ENCODE measurements at places on chromosomes 12 and 14.
A peak's percentile ranks its signal among the peaks of the same experiment; 100 is the strongest.

DNA sequence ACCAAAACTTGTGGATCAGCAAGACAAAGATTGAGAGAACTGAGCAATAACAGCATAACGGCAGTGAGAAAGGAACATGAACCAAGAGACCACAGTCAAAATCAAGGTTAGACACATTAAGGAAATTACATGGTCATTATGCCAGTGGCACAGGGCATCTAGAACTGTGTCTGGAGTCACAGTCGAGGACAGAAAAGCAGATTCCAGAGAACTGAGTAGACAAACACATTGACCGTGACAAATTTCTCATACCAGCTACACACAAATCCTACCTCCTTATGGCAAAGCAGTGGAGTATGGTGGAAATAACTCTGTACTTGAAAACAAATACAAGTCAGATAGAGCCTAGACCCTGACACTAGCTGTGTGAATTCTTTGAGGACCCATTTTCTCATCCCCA, 367.3 kb downstream of the DUSP6 start:
- no peak for DNase-seq

- no peak for DNase-seq
These were observed 7.2 kb downstream of the ALDH2 start for GRCh38 chr12:111773801-111774551.

- no peak for DNase-seq
These were observed 806.0 kb upstream of the ATXN7L3B start for GRCh38 chr12:73731658-73732057.

- no peak for DNase-seq
These were observed 84.7 kb downstream of the GPATCH2L start for GRCh38 chr14:76236172-76237130.

DNA sequence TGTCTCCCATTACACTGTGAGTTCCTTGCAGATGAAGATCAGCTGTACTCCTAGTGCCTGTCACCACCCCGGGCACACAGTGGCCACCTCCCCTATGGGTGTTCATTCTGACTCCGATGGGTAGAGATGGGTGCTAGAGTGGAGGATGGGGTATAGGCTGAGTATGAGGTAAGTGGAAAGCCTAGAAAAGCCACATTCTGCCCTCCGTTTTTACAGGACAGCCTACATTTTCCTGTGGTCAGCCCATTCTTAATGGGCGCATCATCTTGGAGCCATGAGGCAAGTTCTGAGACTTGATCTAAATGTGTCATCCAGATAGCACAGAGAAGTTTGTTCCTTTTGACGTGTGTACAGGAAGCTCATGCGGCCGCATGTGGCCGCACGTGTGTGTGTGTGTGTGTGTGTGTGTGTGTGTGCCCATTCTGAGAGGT, 166.7 kb upstream of the HIF1A start:
- no peak for DNase-seq

DNA sequence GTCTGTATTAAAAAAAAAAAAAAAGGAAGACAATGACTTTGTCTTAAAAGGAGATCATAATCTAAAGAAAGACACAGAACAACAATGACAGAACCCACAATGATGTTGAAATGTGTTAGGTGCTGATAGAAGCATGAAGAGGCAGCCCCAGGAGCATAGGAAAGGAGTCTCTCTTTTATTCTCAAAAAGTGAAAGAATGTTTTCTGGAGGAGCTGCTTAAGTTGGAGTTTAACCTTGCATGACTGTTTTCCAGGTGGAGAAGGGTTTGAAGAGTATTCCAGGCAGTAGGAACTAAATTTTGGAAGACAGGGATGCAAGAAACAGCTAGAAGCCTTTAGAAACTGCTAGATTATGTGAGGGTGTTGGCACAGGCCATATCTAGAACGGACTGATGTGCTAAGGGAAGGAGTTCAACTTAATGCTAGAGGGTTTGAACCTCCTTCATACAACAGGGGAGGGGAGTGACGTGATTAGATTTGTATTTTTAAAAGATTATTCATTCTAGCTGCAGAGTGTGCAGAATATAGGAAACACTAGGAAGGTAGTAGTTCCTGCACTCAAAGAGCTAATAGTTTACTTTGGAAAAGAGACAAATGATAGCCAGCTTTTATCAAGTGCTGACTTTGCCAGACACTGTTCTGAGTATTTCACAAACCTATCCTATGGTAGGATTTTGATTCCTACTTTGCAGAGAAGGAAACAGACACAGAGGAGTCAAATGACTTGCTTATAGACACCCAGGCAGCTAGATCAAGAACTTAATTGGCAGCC, 4.6 kb upstream of the RPL6 start:
- no peak for DNase-seq

- no peak for DNase-seq
These were observed 9.2 kb upstream of the PYROXD1 start for GRCh38 chr12:21428241-21428640.

- DNase-seq, result no peak
These were observed 87.3 kb upstream of the E2F7 start for GRCh38 chr12:77152623-77153193.

DNA sequence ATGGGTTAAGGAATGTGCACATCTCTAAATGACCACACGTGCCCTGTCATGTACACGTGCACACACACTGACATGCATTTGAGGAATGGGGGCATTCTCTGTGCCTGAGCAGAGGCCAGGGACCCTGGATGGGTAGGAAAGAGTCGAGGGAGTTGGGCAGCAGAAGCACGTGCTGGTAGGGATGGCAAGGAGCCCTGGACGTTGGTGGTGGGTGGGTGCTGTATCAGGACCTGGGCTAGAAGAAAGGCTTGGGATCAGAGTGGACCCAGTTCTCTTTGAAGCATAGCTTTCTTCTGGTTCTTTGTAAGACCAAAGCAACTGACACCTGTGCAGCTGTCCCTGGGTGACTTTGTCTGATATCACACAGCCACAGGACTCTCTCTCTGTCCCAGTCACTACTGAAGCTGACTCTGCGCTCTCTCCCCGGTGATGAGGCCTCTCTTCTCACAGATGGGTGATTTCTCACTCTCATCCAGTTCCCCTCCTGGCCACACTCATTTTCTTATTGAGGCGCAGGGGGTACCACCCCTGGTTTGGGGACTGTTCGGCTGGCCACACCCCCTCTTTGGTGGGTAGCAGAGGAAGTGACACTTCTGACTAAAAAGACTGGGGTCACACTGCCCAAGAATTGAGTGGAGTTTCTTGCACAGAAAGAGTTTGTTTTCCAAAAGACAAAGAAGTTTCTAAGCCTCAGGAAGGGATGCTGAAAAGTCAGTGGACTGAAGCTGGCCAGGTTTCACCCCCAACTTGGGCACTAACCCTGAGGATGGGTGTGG, 171.7 kb upstream of the RTL1 start:
- DNase-seq, result no peak

GRCh38 chr14:34340025-34340625, 121.9 kb downstream of the SPTSSA start:
- DNase-seq, result no peak

- DNase-seq, result no peak
These were observed 150.8 kb downstream of the FBXL14 start for GRCh38 chr12:1443421-1444141.

- no peak for DNase-seq
These were observed 165.4 kb upstream of the TMEM260 start for GRCh38 chr14:56414236-56414635.

GRCh38 chr12:87283111-87283510, 746.1 kb downstream of the C12orf50 start:
- DNase-seq, result no peak

GRCh38 chr14:24196071-24197055, 1.1 kb upstream of the TM9SF1 start:
- DNase-seq, result no peak

DNA sequence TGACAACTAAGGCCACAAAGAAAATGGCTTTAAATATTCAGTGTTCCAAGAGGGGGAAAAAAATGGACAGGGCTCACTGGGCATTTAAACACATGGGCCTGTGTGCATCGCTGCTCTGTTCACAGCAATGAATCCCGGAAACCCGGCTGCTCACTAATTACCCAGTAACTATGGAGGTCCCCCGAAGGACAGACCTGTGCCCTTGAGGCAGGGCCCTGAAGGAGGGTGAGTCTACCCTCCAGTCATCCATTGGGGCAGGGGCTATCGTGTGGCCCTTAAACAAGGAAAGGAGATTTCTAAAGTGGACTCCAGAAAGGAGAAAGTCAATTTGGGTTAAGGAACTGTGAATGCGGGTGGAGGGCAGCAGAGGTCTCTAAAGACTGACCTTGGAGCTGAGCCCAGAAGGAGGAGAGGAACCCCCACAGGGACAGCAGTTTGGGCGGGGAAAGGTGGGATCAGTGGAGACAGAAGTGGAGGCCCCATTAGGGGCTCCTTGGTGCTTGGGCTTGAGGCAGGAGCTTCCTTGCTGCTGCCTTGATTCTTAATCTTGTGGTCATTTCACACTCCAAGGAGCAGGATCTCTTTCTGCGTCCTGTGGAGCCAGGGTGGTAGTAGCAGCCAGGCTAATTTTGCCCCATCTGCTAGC, 1.4 kb upstream of the CLMN start:
- no peak for DNase-seq

- no peak for DNase-seq
These were observed 49.7 kb upstream of the RBM19 start for GRCh38 chr12:114015851-114016250.

- no peak for DNase-seq
These were observed 219.3 kb downstream of the TRHDE start for GRCh38 chr12:72491426-72491825.

GRCh38 chr12:81077329-81077685, 572 bp upstream of the ACSS3 start:
- DNase-seq, result peak; percentile 41

- no peak for DNase-seq
These were observed 14.1 kb upstream of the ASIC1 start for GRCh38 chr12:50043308-50043707.

GRCh38 chr12:25775968-25776367, 182.5 kb upstream of the RASSF8 start:
- peak; percentile 45 for DNase-seq

DNA sequence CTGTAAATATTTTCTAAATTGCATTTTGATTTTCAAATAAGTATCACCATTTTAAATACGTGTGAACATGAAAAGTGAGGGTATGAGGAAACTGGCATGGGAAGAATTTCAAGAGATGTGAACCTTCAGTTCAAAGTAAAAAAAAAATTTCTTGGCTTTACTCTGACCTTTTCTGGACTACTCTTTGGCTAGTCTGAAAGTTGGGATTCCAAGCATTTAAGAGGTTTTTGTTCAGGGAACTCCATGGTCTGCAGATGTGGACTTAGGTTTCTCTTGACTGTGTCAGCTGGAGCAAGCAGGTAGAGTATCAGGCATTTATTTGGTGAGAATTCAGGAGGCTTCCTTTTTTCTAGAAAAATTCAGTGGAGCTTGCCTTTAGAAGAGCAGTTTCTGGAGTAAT, 311.6 kb downstream of the LRIG3 start:
- DNase-seq, result no peak

DNA sequence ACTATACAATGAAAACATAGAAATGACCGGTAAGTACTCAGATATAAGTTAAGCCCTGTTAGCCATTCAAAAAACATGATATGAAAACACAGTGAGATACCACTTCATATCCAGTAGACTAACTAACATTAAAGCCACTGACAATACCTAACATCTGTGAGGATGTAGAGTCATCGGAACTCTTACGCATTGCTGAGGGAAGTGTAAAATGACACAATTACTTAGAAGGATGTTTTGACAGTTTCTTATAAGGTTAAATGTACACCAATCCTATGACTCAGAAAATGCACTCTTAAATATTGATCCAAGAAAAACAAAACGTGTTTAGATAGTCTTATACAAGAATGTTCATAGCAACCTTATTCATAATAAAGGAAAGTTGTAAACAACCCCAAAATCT, 782.9 kb downstream of the BCL11B start:
- no peak for DNase-seq

DNA sequence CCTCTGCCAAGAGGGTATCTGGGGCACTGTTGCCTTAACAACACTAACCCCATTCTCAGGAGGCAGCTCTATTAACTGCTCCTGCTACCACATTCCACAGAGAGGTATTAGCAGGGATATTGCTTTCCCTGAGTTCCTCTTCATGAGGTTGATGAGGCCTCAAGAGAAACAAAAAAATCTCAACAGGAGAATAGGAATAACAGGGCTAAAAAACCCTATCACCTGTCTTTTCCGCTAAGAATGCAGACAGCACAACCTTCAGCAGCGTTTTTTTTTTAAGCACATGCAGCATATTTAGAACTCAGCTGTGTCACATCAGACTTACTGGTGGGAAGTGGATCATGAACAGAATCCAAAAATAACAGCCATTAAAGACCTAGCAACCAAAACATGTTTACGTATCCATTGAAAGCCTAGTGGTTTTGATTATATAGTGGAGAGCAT, 29.2 kb downstream of the ATF7 start:
- no peak for DNase-seq

GRCh38 chr14:63394841-63395240, 76.1 kb upstream of the GPHB5 start:
- no peak for DNase-seq

GRCh38 chr12:6143303-6143675, 18.8 kb upstream of the VWF start:
- DNase-seq, result no peak
